AG09309 (cell line): ENCODE measurements at places on chromosomes 11 and 22.

DNA sequence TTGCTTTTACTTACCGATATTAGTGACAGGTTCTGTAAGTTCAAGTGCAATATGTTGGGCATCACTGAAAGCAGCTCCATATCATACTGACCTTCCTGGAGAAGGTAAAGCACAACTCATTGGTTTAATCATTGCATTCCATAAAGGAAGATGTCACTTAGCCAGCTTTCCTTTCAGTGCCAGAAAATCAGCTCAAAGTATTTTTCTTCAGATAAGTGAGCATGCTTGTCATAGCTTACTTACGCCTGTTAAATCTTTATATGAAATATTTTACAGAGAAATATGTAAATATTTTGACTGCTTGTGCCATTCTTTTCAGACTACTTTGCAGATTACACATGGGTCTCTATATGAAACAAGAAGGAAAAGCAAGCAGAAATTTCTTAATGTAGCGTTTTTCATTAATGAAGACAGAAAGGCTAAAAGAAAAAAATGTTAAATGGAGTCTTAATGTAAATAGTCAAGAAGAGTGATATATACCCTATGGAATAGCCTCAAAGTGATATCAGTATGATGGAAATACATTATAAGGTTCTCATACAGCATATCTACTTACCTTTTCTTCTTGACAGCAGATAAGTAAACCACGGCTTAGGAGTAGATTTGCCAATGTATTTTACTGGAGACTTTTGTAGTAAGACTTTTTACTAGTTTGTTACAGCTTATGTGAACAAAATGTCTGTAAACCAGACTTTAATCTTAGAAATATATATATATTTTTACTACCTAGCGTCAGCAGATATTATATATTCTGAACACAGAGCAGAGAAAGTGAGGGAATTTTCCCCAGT is 649.7 kb downstream of the METTL15 start:
- peak; percentile 78 for DNase-seq

- DNase-seq = no peak
These were observed 9.6 kb upstream of the SLC6A5 start for GRCh38 chr11:20589796-20590195.

- no peak for DNase-seq
These were observed 83.5 kb upstream of the WNT7B start for GRCh38 chr22:46060292-46061123.

- no peak for DNase-seq
These were observed 283.5 kb downstream of the SWAP70 start for GRCh38 chr11:9947231-9947864.

- DNase-seq = no peak
These were observed 548.3 kb downstream of the MIAT start for GRCh38 chr22:27205492-27206373.

- DNase-seq = no peak
These were observed 167.1 kb upstream of the TTC12 start for GRCh38 chr11:113147249-113147648.

- no peak for DNase-seq
These were observed 8.8 kb downstream of the ATP5MG start for GRCh38 chr11:118410055-118410745.

DNA sequence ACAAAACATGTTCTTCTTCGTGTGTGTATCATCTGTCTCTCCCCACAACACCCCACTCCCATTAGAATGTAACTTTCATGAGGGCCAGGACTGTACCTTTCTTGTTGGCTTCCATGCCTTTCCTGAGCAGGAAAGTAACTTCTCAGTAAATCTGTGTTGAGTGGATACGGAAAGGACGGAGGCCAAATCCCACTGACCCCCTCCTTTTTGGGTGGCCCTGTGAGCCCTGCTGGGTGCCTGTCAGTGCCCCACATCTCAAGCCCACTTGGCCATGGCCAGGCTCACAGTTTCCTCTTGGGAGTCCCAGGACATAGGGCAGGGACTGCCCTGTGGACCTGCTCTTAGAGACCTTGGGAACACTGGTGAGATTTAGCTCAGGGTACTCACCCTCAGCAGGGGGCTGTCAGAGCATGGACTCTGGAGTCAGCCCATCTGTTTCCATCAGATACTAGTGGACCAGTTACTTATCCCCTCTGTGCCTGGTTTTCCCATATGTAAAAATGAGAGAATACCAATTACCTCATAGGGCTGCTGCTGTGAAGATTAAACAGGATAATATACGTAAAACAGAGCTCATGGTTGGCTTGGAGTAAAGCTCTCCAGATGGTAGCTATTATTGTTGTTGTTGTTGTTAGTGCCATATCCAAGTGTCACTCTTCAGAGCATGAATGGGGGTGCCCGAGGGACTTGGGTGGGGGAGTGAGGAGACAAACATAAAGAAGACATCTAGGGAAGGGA is 1.0 kb upstream of the C11orf96 start:
- no peak for DNase-seq

GRCh38 chr11:77167111-77167626 is 39.1 kb downstream of the MYO7A start:
- no peak for DNase-seq

GRCh38 chr11:118895093-118896039 is 11.7 kb downstream of the CXCR5 start:
- no peak for DNase-seq

DNA sequence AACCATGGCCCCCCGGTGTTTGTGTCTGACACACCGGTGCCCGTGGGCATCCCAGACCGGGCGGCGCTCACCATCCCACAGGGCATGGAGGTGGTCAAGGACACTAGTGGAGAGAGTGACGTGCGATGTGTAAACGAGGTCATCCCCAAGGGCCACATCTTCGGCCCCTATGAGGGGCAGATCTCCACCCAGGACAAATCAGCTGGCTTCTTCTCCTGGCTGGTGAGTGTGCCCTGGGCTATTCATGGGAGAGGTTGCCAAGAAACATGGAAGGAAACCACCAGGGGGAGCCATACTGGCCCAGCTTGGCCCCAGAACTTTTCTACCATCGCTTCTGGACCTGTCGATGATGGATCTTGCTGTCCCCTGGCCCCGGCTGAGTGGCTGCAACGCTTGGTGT is 36.5 kb downstream of the PRDM11 start:
- DNase-seq = no peak

DNA sequence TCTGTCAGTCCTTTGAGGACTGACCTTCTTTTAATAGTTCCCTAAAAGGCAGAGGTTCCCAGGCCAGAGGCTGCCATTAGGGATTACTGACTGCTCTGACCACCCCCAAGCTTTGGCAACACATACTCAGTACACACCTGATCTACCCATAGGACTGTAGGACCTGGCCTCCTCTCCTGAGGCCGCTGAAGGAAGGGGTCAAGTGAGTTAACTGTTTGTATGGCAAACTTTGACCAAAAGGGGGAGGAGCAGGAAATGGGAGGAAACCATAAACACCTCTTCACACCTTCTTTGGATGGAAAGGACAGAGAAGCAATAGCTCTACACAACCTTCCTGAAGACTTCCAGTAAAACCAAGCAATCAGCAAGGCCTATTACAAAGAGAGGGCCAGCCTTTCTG is 104.0 kb downstream of the APOL5 start:
- DNase-seq = no peak

DNA sequence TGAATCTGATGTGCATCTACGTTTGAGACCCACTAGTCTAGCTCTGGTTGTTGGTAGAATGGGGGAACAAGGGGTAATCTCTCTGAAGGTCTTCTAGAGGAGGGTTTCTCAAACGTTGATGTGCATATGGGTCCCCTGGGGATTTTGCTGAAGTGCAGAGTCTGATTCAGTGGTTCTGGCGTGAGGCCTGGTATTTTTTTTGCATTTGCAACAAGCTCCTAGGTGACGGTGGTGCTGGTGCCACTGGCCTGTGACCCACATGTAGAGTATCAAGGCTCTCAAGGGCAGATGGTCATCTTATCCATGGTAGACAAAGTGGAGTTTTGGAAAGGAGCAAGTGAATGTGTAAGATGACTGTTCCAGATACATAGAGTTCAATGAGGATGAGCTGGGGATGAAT is 97.1 kb downstream of the CEP164 start:
- peak; percentile 4 for DNase-seq

GRCh38 chr11:74846770-74847169 is 98.1 kb downstream of the RNF169 start:
- no peak for DNase-seq

GRCh38 chr11:35619855-35620640 is 1.8 kb downstream of the FJX1 start:
- DNase-seq = no peak

DNA sequence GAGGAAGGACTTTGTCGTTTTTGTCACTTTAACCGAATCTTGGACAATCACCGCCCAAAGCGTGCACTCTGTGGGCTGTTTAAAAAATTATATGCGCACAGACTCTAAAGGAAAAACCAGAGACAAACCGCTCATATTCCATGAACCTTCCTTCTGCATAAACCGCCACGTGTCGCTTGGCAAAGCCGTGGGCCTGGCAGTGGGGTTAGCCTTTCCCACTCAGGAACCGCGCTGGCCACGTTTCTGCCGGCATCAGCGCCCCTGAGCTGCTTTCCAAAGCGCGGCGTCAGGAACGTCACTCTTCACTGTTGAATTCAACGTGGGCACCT is 22.8 kb downstream of the KRTAP5-5 start:
- DNase-seq = no peak

GRCh38 chr11:294780-295179 is 4.5 kb downstream of the IFITM5 start:
- no peak for DNase-seq

- DNase-seq = no peak
These were observed 84.8 kb downstream of the KCNQ1 start for GRCh38 chr11:2529636-2530035.

DNA sequence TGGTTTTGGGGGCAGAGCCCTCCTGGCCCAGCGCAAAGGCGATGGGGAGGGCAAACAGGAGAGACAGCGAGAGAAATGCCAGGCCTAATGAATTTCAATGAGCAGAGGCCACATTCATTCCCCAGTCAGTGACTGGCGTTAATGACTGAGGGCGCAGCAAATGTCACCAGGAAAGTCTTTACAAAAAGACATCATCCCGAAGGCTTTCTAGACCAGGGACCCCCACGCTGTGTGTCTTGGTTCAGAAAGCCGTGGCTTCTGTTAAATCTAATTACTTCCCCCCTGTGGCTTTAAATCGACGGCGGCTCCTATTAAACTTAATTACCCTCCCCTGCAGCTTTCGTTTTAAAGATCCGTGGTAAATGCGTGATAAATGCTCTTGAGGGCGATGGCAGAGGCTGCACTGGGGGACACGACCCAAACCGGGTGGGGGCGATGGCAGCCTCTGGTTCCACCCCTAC is 1.6 kb upstream of the FGF19 start:
- no peak for DNase-seq

DNA sequence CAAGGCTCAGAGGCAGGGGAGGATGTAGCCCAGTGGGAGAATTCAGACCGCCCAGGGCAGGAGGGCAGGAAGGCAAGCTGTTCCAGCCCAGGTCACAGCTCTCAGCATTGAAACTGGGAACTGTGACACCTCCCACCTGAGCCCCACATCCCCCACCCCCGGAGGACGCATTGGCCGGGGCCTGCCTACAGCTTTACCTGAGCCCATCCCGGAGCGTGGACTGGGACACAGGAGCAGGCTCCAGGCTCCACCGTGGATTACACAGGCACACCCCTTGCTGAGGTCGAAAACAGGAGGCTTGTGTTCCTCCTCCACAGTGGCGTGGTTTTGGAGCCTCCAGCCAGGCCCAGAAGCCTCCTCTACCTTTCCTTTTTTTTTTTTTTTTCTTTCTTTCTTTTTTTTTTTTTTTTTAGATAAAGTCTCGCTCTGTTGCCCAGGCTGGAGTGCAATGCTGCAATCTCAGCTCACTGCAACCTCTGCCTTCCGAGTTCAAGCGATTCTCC is 9.1 kb upstream of the PGA3 start:
- DNase-seq = no peak

DNA sequence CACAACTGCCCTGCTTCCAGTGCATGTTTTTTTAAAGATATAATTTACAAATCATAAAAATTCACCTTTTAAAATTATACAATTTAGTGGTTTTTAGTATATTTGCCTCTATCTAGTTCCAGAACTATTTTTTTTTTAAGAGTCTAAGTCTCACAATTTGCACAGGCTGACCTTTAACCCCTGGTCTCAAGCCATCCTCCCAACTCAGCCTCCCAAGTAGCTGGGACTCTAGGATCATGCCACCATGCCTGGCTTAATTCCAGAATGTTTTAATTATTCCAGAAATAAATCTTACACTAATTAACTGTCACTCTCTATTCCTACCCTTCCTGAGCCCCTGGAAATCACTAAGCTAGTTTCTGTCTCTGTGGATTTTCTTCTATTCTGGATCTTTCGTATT is 1.4 kb upstream of the ARCN1 start:
- DNase-seq = no peak

- DNase-seq = no peak
These were observed 3.2 kb upstream of the TBX1 start for GRCh38 chr22:19757140-19757984.

GRCh38 chr11:27060816-27061460 is 20.3 kb downstream of the BBOX1 start:
- DNase-seq = no peak

GRCh38 chr11:120660024-120660565 is 148.5 kb downstream of the GRIK4 start:
- DNase-seq = no peak

- DNase-seq = peak; percentile 74
These were observed 20.8 kb upstream of the LMO2 start for GRCh38 chr11:33912405-33913361.

GRCh38 chr11:11476499-11476898 is 123.4 kb upstream of the CSNK2A3 start:
- DNase-seq = no peak

GRCh38 chr22:43217285-43218030 is 30.5 kb upstream of the TTLL12 start:
- no peak for DNase-seq

DNA sequence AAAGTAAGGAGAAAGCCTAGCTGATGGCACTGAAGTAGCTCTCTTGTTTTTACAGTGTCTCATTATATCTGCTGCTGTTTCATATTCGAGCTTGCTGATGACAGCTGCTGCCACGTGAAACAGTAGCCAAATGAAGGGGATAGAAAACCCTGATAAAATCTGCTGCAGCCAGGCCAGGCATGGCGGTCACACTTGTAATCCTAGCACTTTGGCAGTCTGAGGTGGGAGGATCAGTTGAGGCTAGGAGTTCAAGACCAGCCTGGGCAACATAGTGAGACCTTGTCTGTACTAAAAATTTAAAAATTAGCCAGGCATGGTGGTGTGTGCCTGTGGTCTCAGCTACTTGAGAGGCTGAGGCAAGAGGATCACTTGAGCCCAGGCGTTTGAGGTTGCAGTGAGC is 13.4 kb downstream of the IFT46 start:
- DNase-seq = no peak

- no peak for DNase-seq
These were observed 29.9 kb downstream of the SERPIND1 start for GRCh38 chr22:20803696-20804324.
